Stimulated activated CD4-positive, alpha-beta T cell treated with anti-CD3 and anti-CD28 coated beads, TNF-alpha, amount 100 ng/mL, for 1 hour (primary cell): ENCODE measurements at places on chromosomes 16 and 17.

DNA sequence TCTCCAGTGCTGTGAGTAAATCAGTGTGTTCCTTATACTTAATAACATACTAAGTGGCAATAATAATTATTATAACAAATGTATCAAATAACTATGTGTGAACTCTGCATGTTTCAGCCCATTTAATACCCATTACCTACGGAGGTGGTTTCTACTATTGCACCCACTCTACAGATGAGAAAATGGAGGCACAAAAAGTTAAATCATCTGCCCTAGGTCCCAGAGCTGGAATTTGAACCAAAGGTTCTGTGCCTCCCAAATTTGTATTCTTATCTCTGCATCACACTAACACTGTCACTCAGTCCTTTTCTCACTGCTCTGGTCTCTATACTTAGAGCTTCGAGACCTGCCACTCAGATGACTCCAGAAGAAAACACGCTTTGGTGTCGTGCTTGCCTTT is 417.0 kb downstream of the MAF start:
- no peak for DNase-seq

DNA sequence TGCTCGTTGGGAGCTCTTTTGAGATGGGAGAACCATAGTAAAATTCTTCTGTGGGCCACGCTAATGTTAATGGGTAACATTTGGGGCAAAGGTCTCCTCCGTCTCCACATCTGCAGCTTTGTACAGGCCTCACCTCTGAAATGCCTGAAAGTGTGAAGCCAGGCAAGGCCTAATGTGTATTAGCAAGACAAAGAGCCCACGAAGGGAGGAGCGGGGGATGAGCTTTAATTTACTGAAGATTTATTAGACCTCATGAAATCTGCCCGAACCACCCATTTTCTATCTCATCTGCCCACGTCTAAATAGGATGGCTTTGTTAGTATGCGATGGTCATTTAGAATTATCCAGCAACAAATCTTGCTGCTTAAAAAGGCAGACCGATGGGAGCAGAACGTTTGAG is 408.9 kb downstream of the PMP22 start:
- no peak for DNase-seq

- DNase-seq: no peak
Observed at GRCh38 chr17:78407387-78408000, 29.0 kb downstream of the PGS1 start.

GRCh38 chr17:30521766-30522165 is 44.6 kb downstream of the GOSR1 start:
- no peak for DNase-seq

DNA sequence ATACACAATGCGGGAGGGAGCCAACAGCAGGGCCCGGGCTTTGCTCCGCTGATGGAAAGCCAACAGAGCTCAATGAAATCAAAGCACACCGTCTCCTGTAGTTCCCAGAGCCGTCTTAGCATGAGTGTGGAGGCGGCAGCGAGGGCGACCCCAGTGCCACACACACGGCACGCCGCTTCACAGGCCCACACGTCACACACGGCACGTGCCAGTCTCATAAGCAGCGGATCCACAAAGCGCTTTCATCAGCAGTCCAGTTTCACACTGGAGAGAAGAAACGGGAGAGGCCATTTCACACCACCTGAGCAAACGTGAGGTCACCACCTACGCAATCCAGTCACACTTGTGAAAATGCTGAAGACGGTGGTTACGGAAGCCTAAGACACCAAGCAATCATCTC is 34.8 kb downstream of the CYB5D2 start:
- no peak for DNase-seq

DNA sequence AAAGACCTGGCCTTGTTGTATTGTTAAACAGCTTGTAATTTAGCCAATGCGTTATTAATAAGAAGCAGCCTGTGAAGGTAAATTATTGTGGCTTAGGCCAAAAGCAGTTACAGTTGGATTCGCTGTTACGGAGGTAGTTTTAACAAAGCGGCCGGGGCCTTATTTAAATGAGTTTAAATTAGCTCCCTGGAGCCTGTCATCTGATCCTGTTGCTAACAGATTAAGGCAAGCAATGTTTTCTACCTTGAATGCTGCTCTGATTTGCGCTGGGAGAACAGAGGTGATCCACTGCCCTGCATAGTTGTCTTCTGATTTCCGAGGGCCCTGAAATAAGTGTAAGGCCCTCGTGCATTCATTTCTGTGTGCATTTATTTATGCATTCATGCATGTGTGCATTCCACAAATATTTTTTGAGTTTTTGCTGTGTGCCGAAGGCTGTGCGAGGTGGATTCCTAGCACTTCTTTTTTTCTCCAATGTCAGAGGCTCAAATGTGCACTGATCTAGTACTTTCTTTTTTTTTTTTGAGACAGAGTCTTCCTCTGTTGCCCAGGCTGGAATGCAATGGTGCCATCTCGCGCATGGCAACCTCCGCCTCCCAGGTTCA is 10.9 kb downstream of the SEC14L5 start:
- DNase-seq: no peak

DNA sequence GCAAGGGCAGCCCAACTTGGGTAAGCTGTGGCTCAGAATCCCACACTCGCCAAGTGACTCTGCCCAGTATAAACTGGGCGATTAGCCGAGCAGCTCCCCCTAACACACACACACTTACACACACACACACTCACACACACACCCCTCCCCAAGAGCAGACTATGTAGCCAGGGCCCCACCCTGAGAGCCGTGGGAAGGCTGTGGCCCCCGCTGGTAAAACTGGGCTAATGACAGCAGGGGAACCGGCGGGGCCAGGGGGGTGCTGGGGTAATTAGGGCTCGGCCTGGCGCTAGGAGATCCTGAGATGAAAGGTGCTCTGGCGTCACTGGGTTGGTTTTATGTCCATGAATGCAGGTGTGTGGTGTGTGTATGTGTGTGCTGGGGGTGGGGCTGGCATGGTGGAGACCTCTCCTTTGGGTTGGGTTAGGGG is 1.1 kb upstream of the THRA start:
- DNase-seq: no peak

GRCh38 chr16:17222871-17223401 is 247.8 kb downstream of the XYLT1 start:
- no peak for DNase-seq

DNA sequence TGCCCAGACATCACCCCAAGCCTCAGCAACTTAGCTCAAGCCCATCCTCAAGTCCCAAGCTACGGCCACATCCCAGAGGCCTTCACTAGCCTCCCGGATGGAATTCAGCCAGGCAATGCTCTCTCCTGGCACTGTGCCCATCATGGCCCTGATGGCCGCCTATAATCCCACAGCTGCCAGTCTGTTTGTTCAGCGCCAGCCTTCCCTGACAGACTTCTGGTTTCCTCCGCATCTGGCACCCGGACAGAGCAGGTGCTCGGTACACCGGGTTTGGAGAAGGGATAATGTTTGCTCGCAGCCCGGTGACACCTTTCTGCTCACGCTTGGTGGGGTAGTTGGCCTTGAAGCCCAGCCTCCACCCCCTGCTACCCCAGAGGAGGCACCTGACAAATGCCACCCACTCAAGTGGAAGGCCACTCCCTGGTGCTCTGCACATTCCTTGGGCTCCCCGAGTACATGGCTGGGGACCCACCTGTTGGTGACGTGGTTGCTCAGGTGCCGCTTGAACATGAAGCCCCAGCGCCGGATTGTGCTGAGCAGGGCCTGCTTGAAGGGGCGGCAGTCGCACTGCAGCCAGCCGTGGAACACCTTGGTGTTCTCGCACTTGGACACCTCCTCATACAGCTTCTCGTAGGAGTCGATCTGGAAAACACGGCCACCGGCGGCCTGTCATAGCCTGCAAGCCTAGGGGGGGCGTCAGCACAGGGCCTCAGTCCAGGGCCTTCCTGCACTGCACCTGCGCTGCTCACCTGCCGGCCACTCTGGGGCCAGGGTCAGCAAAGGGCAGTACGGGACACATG is 47.1 kb downstream of the DNAH17 start:
- DNase-seq: no peak

DNA sequence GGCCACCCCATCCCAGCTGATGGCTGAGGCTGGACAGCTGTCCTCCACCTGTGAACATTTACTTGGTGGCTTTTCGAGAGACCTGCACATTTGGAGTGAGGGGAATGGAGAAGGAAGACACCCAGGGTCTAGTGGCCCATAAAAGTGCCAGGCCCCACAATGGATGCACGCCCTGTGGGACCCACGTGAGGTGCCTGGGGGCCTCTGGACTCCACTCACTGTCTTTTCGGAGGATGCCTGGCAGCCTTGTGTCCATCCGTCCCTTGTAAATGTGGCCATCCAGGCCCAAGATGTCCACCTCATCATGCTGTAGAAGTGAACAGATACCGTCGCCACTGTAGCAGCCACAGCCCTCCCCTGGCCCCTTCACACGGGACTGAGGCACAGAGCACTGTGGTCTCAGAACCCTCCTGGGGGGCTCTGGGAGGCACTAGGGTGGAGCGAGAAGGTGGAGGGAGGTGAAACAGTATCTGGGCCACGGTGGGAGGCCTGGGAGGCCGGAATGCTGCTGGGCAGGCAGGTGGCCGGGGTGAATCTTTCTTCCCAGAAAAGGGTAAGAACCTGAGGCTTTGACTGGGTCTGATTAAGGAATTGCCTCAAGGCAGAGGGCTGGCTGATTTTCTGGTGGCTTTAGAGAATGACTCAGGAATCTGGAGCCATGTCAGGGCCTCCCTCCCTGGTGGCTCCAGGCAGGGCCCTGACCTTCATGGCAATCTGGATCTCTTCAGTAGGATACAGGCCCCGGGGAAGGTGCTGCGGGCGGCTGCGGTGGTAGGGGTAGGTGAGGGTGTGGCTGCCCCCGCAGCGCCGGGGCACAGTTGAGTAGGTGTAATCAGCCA is 11.5 kb downstream of the UBALD2 start:
- no peak for DNase-seq

DNA sequence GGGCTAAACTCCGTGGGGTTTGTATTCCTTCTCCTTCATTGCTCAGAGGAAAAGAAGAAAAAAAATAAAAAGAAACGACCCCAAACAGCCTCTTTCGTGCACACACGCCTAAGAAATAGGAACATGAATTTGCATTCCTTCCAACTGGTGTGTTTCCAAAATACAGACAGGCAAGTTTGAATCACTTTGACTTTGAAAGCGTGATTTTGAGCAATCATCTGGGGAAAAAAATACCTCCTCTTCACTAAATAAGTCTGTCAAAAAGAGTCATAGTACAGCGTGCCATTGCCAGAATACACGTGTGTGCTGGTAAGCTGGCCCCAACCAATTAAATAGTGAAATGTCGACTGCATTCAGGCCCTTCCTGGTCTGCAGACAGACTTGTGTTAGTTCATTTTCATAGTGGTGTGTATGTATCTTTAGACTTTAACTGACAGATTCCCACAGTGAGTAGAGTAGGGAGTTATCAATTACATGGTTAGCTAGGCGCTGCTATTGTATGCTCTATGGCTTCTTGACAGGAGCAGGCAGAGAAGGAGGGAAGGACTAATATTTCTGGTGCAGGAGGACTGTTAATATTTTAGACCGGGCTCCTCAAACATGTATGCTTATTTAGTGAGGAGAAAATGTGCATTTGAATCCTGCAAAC is 618.3 kb downstream of the MAF start:
- DNase-seq: no peak

DNA sequence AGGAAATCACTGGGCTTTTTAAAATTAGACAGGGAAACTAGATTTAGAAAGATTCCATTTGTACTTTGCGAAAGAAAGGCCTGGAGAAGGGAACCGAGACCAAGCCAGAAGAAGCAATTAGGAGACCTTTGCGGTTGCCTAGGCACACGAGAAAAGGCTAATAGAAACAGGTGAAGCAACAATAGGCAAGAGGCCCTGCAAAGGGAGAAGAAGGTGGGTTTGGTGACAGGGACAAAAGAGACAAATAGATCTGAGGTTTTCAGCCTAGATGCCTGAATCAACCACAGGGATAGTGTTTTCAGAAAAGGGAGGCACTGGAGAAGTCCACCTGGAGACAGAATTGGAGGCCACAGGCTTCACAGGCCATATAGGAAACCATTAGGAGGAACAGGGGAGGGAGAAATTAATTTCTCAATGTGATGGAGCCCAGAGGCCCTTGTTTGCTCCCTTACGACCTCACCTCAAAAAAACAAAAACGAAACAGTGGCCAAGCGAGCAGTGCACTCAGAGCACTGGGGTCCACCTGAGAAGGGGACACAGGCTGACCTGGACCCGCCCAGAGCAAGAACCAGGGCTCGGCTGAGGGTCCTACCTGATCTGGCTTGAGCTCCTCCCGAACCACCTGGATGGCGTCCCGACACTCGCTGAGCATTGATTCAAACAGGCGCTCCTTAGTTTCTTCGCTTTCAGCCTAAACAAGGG is 22.3 kb downstream of the SRP68 start:
- no peak for DNase-seq

DNA sequence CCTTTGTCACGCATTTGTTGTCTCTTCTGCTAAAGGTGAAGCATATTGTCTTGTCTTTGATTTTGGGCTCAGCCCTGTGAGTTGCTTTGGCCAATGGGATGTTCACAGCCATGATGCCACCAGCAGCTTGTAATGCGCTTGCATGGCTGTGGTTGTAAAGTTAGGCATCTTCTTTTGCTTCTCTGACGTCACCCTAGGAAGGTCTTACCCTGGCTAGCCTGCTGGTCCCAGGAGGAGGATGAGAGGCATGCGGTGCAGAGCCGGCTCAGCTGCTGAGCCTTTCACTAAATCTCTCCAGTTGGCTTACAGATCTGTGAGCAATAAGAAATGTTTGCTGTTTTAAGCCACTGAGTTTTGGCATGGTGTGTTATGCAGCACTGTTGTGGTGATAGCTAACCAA is 40.8 kb downstream of the IRX6 start:
- DNase-seq: no peak

GRCh38 chr16:29674188-29674587 is 4.8 kb upstream of the QPRT start:
- DNase-seq: no peak

DNA sequence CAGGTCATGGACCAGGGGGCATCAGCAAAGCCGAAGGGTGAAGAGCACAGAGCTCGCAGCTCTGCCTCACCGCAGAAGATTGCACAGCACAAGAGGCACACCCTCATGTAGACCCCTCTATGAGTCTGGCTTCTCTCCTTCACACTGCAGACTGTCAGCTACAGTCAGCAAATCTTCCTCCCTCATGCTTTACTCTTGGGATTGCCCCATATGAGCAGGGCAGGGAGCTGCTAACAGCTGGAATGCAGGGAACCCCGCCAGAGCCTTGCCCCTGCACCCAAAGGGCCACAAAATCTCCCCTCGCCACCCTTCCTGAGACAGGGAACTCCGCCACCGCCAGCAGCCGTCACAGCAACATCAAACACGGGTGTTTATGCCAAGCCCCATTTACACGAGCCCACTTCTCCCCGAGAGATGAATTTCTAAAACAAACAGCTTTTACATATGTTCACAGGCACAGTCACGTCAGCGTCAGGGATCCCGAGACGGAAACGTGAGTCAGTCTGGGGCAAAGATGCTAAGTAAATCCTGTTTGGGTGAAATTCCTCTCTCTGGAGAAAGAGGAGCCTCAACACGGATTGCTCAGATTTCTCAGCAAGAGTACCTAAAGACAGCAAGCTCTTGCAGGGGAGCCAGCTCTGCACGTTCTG is 121.9 kb downstream of the CDYL2 start:
- no peak for DNase-seq

DNA sequence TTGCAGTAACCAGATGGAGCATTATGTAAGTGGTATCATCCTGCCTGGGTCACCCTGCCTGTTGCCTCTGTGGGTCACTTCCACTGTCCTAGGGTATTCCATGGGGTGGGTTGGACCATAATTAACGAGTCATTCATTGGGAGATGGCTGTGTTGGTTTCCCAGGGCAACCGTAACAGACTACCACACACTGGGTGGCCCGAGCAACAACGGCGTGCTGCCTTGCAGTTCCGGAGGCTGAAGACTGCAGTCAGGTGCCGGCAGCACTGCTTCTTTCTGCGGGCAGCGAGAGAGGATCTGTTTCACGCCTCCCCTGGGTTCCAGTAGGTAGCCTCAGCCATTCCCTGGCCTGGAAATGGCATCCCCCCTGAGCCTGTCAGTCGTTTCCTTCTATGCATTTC is 28.9 kb upstream of the CMIP start:
- no peak for DNase-seq
